ENCODE measurements at places on chromosomes 11 and 22.

DNA sequence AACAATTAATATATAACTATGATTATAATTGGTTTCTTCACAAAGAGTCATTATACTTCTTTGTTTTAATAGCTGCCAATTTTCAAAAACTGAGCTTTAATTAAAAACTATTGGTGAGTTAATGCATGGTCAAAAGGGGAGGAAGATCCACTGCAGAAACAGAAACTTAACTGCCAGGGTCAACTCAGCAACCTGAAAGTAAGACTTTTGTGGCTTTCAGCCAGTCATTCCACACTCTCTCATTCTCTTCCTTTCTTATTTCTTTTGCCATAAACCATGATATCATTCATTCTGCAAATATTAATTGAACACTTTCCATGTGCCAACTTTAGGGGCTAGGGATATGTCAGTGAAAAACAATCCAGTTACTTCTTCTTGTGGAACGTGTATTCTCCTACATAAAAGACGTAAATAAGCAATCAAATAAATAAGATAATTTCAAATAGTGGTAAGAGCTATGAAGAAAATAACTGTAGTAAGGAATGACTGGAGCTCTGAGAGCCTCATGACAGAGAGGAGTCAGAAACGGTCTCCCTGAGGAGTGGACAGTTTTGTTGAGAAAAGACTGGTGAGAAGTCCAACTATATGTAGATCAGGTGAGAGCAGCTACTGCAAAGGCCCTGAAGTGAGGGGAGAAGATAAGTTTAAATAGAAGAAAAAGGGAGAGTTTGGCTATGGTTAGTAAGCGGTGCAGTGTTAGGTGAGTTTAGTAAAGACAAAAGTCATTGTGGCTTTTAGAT, 130.5 kb downstream of the GRIA4 start:
- no peak for DNase-seq

DNA sequence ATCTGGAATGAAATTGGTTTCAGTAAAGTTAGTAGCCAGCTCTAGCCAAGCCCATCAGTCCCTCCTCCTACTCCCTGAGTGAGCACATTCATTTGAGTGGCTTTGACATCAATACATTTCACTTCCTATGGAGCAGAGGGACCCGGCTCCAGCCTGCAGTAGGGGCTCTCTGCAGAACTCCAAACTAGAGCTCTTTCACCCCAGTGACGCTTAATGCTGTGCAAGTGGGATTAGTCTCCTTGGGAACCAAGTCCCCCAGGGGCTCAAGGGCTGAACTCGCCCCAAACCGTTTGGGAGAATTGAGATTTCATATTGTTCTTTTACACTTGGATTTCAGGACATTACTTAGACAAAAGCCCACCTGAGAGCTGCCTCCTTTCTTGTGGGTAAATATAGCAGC, 4.4 kb upstream of the FAM181B start:
- DNase-seq, result no peak

- no peak for DNase-seq
These were observed 146.8 kb downstream of the KIRREL3 start for GRCh38 chr11:126853732-126854131.

DNA sequence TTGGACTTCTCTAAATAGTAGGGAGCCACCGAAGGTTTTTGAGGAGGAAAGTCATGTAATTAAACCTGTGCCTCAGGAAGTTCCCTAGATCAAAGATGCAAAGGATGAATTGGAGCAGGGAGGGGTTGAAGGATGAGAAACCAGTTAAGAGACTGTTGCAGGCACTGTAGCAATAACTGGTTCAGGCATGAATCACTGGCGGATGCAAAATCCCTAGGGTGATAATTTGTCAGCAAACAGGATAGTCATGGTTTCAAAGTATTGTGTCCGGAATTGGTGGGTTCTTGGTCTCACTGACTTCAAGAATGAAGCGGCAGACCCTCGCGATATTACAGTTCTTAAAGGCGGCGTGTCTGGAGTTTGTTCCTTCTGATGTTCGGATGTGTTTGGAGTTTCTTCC, 19.9 kb downstream of the TRIOBP start:
- no peak for DNase-seq

DNA sequence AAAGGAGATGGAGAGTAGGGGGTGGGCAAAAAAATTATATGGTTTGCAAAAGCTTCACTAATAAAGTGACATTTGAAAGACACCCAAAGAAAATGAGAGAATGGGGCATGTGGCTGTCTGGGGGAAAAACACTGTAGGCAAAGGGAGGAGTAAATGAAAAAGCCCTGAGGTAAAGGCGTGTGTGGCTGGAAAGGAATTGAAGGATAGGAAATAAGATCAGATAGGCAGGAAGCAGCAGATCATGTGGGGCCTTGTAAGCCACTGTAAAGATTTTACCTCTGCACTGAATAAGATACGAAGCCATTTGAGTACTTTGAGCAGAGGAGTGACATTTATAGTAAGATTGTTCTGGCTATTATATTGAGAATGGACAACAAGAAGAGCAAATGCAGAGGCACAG, 49.8 kb upstream of the FDX1 start:
- DNase-seq, result no peak

- no peak for DNase-seq
These were observed 8.8 kb downstream of the NXPE4 start for GRCh38 chr11:114586797-114587196.

GRCh38 chr11:102599642-102600261, 25.4 kb downstream of the MMP20 start:
- no peak for DNase-seq

- no peak for DNase-seq
These were observed 7.4 kb upstream of the RCE1 start for GRCh38 chr11:66835768-66836405.

All from activated T-cell treated with anti-CD3 and anti-CD28 coated beads, Interleukin-2, amount 50 U/mL, for 24 hours (primary cell).